ENCODE measurements at places on chromosomes 6 and 20.

DNA sequence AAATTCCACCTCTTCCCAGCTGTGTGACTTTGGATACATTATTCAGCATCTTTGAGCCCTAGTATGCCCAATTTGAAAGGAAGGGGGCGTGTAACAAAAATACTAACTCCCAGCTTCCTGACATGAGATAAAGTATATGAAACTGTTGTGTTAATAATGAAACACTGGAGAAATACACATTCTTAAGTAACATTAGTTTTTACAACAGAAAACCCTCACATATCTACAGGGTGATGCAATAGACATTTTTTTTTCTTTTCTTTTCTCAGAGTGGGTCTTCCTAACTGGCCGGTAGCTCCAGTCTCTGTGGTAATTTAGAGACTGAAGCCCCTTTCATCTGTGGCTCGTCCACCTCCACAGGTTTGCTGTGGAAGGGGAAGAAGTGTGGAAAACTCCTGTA, 79.5 kb downstream of the CD83 start:
- DNase-seq, result no peak

DNA sequence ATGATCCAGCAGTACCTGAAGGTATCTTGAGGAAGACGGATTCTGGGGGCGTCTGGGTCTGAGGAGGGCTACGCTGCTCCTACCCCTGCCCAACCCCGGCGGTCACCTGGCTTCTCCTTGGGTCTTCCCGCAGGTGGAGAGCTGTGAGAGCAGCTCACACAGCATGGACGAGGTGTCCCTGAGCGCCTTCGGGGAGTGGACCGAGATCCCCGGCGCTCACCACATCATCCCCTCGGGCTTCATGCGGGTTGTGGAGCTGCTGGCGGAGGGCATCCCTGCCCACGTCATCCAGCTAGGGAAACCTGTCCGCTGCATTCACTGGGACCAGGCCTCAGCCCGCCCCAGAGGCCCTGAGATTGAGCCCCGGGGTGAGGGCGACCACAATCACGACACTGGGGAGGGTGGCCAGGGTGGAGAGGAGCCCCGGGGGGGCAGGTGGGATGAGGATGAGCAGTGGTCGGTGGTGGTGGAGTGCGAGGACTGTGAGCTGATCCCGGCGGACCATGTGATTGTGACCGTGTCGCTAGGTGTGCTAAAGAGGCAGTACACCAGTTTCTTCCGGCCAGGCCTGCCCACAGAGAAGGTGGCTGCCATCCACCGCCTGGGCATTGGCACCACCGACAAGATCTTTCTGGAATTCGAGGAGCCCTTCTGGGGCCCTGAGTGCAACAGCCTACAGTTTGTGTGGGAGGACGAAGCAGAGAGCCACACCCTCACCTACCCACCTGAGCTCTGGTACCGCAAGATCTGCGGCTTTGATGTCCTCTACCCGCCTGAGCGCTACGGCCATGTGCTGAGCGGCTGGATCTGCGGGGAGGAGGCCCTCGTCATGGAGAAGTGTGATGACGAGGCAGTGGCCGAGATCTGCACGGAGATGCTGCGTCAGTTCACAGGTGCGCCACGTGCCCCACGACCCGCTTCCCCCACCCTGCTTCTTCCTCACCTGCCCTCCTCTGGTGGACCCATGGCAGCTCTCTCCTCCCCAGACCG, 166.9 kb upstream of the RNF24 start:
- DNase-seq, result no peak

GRCh38 chr6:155050311-155050710, 55.2 kb downstream of the TIAM2 start:
- DNase-seq, result no peak

DNA sequence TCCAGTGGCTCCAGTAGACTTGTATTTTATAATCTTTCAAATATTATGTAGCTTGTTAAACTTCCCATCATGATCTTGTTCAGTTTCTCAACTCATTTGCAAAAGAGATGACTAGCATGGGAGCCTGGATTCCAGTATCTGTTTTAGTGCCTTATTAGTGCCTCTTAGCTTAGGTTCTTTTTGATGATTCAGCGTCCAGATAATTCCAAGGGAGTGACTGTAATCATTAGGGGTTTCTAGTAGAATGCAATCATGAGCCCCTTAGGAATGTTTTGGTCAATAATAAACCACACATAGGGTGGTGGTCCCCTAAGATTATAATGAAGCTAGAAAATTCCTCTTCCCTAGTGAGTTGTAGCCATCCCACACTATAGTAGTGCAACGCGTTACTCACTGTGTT, 7.0 kb downstream of the CD2AP start:
- no peak for DNase-seq

GRCh38 chr6:107509506-107509905, 19.6 kb downstream of the SOBP start:
- DNase-seq, result no peak

DNA sequence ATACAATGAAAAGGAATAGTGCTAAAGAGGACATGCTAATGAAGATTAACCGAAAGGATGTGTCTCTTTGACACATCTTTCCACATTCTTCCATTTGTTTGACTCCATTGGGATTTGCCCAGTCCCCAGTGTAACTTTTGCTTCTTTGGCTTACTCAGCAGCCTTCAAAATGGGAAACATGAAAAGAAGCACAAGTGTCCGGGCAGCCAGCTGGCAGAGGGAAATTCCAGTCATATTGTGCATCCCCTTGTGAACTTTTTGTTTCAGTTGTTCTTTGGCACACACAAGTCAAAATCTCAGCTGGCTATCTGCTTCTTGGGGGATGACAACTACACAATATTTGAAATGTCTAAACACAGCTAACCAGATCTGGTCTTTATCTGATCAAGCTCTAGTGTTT, 157.4 kb downstream of the OGFRL1 start:
- DNase-seq, result no peak

DNA sequence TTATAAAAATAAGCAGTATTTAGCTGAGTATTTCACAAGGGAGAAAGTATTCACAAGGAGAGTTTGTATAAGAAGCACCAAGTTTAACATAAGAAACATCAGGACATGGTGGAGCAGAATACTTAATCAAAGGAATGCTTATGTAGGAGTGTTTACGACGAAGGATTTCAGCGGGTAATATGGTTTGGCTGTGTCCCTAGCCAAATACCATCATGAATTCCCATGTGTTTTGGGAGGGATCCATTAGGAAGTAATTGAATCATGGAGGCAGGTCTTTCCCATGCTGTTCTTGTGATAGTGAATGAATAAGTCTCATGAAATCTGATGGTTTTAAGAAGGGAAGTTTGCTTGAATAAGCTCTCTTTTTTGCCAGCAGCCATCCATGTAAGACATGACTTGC, 1099.1 kb upstream of the ADGRB3 start:
- no peak for DNase-seq

DNA sequence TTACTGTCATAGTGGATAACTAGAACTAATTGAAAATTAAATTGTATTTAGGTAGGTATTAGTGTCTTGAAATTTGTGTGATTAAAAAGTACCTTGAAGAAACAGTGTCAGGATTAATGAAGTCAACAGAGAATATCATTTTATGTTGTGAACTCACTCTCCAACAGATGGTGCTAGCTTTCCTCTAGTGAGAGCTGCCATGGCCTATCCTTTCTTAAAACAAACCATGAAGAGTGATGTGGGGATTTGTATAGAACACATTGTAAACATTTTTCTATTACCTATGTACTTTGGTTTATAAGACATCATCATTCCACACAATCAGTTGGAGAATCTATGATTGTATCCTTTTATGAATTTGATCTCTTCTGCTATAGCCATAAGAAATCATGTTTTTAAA, 4.8 kb upstream of the SRSF12 start:
- no peak for DNase-seq

- no peak for DNase-seq
Measured at GRCh38 chr20:50636601-50637540, 54.5 kb downstream of the RIPOR3 start.

- no peak for DNase-seq
Measured at GRCh38 chr6:169316651-169317050, 63.0 kb upstream of the THBS2 start.

DNA sequence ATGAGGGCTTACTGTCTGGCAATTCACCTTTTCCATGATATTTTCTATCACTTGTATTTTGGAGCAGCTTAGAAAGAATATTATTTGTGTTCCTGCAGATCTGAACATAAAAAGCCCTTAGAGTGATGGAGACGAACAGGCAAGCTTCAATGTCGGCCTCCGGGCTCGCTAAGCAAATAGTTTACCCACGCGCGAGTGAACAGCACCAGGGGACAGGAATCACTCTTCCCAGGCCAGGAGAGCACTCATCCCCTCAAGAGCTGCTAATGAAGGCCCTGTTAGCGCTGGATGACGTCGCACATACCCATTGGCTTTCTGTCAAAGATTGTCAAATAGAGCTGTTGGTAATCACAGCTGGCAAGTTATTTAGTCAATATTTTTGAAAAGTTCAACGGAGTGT, 395.7 kb downstream of the ZFAND3 start:
- no peak for DNase-seq

GRCh38 chr6:20341564-20341963, 60.1 kb upstream of the E2F3 start:
- DNase-seq, result no peak

All from hematopoietic multipotent progenitor cell treated with erythropoietin and hydrocortisone succinate and interleukin-3 and kit ligand, for 17 days (in vitro differentiated cells).